ENCODE measurements at places on chromosomes 6 and 20.
A peak's percentile ranks its signal among the peaks of the same experiment; 100 is the strongest.

DNA sequence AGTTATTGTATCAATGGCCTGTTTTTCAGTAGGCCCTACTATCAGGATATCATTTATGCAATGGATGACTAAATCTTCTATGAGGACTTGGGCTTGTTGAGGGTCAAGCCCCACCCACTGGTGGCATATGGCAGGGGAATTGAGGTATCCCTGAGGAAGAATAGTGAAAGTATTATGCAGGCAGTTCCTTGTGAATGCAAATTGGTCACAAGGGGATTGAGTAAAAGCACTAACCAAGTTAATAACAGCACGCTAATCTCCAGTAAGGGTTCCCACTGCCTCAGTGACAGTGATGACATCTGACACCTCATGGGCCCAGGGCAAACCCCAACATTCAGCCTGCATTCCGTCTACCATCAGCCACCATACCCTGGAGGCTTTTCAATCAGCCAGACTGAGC lies 14.9 kb downstream of the BPIFA1 start:
- ATAC-seq: no peak

DNA sequence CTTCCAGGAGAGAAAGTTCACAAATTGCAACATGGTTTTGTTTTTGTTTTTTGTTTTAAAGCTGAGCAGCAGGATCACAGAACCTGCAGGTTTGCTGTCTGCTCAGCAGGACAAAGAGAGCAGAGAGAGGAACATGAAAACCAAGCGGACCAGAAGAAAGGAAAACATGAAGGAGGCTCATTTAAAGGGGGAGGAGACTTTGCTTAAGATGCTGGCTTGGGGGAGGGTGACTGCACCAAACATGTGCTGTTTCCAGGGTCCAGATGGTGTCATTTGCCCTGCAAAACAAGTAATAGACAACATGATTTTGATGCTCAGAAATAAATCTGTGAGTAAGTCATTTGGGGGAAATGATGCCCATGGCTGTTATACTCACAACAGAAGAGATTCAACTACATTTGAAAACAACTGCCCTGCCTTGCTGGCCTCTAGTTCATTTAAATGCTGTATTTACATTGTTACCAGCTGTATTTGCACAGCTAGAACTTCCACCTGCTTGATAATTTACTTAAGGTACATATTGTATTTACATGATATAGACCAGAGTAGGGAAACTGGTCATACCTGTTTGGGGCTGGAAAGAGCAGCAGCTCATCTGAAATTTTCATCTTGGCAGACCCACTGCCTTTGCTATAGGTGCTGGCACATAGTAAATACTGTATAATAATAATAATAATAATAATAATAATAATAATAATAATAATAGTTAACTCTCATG lies 32.2 kb upstream of the CHD6 start:
- ATAC-seq: no peak

DNA sequence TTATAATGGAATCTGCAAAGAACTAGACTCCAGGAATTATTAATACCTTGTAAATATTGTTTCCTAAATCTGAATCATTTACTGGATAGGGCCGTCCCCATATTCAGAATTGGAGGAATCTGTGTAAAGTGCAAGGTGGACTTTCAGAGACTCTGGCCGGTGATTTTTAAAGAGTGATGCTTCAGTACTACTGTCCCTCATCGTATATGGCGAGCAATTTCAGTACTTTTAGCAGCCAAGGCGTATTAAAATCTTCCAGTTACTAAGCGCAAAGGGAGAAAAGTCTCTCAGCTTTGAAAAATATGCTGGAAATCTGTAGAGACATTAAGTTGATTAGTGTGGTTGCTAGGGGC lies 483 bp downstream of the SMIM26 start:
- peak; percentile 29 for ATAC-seq

GRCh38 chr6:145372671-145373151 lies 362.6 kb downstream of the EPM2A start:
- ATAC-seq: peak; percentile 93

DNA sequence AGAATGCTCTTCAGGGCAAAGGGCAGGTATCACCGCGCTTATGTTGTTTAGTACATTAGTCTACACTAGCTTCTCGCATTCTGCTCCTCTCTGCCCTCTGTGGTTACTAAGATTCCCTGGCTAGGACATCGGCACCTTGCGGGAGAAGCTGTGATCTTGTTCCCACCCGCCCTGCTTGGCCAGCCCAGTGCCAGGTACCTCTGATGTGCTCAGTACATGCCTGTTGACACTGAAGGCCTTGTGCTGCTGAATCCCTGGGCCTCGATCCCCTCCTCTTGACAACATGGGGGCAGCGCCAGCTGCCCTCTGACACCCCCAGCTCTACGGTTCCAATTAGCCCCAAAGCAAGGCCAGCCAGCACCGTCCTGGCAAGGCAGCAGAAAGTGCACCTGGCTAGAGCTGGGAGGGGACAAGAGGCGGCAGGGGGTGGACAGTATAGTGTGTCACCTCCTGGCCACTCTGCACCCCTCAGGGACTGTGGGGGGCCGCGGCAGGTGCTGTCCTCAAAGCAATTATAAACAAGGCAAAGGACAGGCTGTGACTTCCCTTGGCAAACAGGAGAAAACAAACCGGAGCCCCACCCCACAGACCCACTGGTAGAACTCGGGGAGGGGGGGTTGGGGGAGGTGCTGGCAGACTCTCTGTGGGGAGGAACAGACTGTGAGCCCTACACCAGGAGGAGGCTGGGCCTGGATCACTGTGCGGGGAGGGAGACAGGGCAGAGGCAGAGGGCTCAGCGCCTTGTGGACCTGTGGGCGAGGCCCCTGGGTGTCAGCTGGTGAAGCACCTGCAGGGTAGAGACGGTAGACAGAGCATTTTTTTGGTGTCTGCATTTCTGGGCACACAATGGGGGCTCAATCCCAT lies 7.1 kb downstream of the TFEB start:
- no peak for ATAC-seq

GRCh38 chr6:14434916-14435690 lies 317.5 kb downstream of the CD83 start:
- no peak for ATAC-seq

DNA sequence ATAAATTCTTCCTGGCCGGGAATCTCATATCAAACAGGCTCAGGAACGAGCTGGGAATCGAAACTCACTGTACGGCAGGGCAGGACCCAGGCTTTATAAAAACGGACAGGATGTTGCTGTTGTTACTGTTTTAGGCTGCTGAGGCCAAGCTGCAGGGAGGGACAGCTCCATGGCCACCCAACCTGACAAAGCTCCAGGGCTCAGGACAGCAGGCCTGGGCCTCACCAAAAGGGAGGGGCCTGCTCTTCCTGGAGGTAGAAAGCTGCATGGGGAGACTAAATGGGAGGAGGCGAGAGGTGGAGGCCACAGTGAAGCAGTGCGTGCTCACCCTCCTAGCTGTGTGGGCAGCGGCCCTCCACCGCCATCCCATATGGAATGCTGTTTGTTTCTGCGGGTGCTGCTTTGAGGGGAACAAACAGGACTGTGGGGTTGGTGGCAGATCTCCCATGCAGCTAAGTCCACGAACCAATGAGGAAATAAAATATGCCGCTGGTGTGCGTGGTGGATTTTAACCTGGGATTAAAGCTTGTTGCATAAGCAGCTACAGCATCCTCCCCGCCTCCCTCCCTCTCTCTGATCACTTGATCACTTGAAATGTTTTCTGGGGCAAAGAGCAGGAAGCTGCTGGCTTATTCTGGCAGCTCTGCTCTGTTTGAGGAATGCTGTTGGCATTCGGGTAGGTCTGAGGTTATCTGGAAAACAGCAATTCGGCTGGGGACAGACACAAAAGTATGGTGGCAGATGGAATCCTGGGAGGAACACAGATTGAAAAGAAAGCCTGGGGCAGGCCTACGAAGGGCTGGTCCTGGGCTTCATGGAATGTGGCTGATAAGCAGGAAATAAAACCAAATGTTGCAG lies 2.4 kb upstream of the ZMYND8 start:
- ATAC-seq: no peak

- no peak for ATAC-seq
These were observed 72.6 kb downstream of the C6orf52 start for GRCh38 chr6:10621847-10622246.

- ATAC-seq: no peak
These were observed 53.9 kb downstream of the ADNP start for GRCh38 chr20:50877232-50877743.

DNA sequence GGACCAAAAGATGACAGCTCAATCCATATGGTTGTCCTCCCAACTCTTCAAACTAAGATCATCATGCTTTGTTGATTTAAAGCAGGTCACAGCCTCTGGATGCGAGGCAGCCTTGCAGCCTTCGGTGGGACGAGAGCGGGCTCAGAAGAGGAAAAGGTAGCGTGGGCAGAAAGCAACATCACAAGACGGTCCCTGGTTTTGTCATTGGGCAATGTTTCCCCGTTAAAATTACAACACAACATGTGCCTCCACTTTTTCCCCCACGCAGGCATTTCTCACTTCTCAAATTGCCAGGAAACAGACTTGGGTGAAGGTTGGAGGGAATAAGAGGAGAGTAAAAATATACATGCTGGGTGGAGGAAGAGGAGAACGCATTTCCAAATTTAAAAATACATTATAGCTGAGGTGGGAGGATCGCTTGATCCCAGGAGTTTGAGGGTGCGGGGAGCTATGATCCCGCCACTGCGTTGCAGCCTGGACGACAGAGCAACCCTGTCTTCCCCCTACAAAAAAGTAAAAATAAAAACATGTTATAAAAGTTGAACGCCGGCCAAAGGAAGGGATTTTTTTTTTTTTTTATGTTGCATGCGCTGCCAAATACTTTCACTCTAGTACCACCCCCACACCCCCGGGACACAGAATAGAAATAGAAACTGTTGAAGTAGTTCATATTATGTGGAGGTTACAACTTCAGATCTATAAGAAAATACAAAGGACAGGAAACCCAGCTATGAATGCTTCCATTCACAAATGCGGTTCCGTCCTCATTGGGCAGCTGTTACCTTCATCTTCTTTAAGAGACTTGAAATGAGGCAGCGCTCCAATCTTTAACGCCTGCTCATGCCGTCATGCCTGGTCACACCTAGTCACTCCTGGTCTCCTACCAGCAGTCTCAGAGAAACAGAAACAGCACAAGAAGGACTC lies 13.9 kb upstream of the NAA20 start:
- peak; percentile 83 for ATAC-seq

DNA sequence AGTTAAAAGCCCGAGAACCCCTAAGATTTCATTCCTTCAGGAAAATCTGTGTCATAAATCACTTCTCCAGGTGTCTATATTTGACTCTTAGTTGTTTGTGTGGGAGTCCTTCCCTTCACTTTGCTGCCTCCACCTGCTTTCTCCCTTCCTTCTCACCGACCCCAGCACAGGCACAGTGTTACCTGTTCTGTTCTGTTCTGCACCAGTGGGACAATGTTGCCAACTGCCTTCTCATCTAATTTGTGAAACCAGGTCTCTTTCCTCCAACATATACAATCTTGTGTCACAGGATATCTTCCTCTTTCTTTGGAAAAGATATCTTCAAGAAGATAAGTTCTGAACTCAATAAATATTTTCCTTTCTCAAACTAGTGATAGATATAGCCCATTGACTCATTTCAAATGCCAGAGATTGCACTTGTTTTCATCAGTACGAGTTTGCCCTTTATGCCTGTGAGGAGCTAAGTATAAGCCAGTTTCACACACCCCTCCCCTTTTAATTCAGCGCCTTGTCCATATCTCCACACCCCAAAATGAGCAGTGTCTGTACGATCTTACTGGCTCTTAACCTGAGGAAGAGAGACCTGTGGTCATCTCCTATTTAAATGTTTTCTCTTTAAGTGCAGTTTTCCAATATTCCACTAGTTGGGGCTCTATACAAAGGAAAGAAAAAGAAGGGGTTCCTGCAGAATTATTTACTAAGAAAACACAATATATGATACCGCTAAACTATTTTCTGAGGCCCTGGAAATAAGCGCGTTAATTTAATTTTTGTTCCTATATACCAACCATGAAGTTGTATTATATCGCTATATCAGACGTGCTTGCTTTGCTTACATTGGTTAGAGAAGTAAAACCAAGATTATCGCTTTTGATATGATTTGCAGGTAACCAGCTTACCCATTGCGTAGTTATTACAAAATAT lies 81.6 kb upstream of the PREP start:
- ATAC-seq: peak; percentile 76

DNA sequence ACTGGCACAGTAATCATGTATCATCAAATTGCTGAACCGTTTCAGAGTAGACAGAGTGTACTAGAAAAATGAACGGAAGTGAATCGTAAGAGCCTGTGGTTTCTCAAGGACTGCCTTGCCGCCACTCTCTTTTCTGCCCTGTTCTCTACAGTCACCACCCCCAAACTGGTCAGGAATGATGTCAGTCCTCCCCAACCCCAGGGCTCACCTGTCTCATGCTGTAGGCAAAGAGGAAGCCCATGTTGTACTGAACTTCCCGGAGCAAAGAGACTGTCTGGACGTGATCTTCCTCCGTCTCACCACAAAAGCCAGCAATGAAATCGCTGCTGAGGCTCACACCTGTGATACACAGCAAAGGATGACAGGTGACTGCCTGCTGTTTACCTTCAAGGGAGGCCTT lies 31.0 kb downstream of the CDK5RAP1 start:
- ATAC-seq: peak; percentile 84

DNA sequence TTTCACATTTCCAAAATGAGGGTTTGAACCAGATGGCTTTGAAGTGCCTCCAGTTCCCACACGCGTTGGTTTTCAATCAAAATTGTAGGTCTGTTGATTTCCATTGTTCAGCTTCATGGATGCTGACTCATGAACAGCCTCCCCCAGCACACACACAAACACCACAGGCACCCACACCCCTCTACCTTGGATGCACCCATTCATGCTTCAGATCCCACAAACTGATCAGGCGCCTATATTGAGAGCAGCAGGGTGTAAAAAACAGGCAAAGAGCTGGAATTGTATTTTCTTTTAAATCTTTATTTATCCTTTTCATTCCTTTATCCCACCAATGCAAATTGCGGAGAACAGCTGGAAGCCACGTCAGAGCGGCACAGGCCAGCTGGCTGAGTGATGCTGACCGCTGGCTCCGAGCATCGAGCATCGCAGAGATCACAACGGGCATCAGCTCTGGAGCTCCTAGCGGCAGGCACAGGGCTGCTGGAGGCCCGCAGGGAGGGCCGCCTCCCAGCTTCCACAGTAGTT lies 29.3 kb upstream of the TBC1D7 start:
- ATAC-seq: no peak

DNA sequence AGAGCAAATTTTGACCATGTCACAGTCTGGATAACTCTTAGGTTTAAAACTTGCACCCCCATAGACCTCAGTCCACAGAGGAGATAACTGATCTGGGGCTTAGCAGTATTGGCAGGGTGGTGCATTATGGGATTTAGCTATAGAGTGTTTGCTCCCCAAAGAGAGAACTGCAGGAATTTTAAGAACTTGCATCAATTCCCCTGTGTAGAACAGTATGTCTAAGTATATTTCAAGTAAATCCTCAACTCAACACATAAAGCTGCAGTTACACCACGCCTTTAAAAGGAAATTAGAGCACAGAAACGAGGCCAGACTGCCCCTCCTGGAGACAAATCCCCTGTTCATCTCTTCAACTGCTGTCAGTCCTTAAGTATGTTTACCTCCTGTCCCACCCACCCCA lies 144.9 kb downstream of the TRMT11 start:
- no peak for ATAC-seq

Measured in activated T-helper 17 cell treated with anti-CD3 and anti-CD28 coated beads, Interleukin-2, amount 50 U/mL, for 72 hours (primary cell).